Kidney epithelial cell (primary cell): ENCODE measurements at places on chromosomes 11 and 22. TPM values are rescaled to one million over a fixed set of nuclear protein-coding genes. Genes with fewer than 3 reads are reported as not detected.

The HPX gene
- 0.13 and 0.34 TPM in 2 replicates for total RNA-seq

The BIK gene
- total RNA-seq, result 28.5 and 31.3 TPM in 2 replicates

- DNase-seq, result no peak
These were observed 76.1 kb upstream of the PAX6 start for GRCh38 chr11:31887180-31887579.

GRCh38 chr11:78338138-78338537 is 79.5 kb downstream of the GAB2 start:
- no peak for DNase-seq

DNA sequence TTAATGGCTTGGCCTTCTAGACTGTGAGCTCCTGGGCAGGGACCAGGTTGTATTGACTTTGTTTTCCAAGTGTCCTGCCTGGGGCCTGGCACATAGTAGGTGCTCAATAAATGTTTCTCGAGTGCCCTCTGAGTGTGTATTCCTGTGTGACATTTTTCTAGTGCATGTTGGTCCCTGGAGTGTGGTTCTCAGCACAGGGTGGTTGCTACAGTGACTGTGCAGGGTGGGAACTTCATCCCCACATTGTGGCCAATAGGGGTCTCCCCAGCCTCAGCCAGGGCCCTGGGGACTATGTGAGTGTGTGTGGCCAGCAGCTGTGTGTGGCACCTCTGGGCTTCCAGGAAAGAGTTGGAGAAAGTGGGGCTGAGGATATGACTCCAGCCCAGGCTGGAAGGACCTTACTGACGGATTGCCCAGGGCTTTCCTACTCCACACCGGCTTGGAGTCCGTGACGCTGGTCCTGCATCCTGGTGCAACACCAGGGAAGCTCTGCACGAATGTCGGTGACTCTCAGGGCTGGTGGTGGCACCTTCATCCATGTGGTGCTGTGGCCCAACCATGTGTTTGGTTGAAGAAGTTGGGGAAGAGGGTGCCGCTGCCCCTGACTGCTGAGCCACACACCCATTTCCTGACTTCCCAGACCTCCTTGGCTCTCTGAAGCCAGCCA is 9.0 kb upstream of the MARK2 start:
- DNase-seq, result no peak

GRCh38 chr22:19604711-19605268 is 80.6 kb upstream of the CLDN5 start:
- DNase-seq, result no peak

DNA sequence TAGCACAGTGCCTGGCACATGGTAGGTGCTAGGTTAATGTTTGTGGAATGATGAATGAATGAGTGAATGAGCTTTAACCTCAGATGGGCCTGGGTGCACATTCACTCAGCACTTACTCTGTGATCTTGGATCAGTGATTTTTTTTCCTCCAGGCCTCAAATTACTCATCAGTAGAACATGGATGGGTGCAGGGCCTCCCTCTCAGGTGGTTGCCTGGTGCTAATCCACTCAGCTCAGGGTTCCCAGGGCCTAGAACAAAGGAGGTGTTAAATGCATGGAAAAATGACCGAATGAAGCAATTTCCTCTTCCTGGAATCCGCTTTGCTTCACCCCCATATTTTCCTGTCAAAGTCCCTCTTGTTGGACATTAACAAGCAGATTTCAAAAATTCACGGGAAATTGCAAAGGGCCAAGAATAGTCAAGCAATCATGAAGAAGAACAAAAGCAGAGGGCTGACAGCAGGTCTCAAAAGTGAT is 93.5 kb downstream of the MYEOV start:
- DNase-seq, result no peak

GRCh38 chr11:106681435-106681834 is 336.8 kb downstream of the GUCY1A2 start:
- DNase-seq, result no peak

GRCh38 chr22:20173246-20173645 is 22.4 kb upstream of the CCDC188 start:
- DNase-seq, result no peak

GRCh38 chr11:47055534-47055933 is 119.0 kb downstream of the CSTPP1 start:
- DNase-seq, result no peak

- DNase-seq, result no peak
These were observed 689 bp downstream of the PDHX start for GRCh38 chr11:34916843-34917770.

The KDM4D gene
- total RNA-seq, result 1.5 and 2.7 TPM in 2 replicates

The SLC25A45 gene
- 0.29 and 0.82 TPM in 2 replicates for total RNA-seq

- no peak for DNase-seq
These were observed 72.5 kb downstream of the PACS1 start for GRCh38 chr11:66142370-66143263.

GRCh38 chr11:86117001-86117711 is 48.3 kb upstream of the PICALM start:
- DNase-seq, result no peak

DNA sequence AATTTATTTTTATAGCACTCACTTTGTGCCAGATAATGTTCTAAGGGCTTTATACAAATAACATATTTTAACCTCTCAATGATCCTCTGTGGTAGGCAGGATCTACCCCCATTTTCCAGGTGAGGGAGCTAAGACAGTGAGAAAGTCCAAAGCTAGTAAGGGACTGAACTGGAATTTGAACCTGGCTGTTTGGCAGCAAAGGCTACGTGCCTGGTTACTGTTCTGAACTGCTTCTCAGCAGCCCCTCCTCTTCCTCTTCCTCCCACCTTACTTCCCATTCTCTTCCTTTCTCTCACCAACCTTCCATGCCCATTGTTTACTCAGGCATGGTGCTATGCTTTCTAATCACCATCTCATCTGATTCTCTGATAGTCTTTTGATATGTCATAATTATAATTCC is 82.0 kb downstream of the INSC start:
- DNase-seq, result no peak

DNA sequence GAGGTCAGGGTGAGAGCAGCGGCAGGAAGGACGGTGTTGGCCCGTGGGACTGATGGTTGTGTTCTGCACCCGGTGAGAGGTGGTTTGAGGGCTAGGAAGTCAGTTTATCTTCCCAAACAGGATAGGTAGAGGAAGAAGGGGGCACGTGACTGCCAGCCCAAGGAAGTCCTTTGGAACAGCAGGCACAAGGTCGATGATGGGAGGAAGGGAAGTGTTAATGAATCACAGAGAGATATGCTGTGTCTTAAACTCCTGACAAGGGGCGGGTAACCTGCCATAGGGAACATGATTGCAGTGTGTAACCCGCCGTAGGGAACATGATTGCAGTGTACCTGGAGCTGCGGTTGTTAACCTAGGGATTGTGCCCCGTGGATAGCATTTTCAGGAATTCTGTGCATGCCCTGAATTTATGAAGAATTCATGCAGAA is 49.0 kb downstream of the PRR5L start:
- DNase-seq, result no peak

GRCh38 chr22:39617970-39618757 is 47.6 kb downstream of the CACNA1I start:
- no peak for DNase-seq

DNA sequence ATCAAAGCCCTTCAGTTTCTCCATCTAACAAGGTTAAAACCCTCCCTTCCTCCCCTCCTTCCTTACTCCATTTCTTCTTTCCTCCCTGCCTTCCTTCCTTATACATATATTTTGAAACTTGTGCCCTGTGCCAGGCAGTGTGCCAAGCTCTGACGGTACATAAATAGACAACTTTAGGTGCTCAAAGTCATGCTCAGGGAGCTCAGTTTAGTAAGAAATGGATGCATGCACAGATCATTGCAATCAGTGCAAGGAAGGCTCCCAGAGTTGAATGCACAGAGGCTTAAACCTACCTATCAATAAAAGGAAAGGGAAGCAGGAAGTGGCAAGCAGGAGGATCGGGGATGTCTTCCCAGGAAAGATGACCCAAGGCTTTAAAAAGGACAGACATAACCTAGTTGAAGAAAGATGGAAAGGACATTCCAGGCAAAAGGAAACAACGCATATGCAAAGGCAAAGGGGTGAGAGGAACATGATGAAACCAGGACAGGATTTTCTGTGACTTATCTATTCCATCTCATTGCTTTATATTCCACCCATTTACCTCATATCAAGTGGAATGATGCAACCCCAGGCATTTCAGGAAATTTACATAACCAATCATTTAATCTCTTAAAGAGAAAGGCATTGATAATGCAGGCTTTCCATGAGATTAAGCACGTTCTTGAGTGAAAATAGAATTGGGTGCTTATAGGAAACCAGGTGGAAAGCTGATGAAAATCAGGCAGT is 13.2 kb downstream of the FZD4 start:
- DNase-seq, result no peak

The F2 gene
- not detected in 2 replicates for total RNA-seq

GRCh38 chr22:50423956-50424355 is 50.9 kb downstream of the SBF1 start:
- no peak for DNase-seq

- no peak for DNase-seq
These were observed 375.6 kb upstream of the CCDC90B start for GRCh38 chr11:83661491-83662350.
